ENCODE measurements at places on chromosomes 12 and 14. TPM values are rescaled to one million over a fixed set of nuclear protein-coding genes. Genes with fewer than 3 reads are reported as not detected.

GRCh38 chr14:80902608-80903007, 38.9 kb downstream of the CEP128 start:
- no peak for DNase-seq

SPX gene
- total RNA-seq = 0.61 TPM

DNA sequence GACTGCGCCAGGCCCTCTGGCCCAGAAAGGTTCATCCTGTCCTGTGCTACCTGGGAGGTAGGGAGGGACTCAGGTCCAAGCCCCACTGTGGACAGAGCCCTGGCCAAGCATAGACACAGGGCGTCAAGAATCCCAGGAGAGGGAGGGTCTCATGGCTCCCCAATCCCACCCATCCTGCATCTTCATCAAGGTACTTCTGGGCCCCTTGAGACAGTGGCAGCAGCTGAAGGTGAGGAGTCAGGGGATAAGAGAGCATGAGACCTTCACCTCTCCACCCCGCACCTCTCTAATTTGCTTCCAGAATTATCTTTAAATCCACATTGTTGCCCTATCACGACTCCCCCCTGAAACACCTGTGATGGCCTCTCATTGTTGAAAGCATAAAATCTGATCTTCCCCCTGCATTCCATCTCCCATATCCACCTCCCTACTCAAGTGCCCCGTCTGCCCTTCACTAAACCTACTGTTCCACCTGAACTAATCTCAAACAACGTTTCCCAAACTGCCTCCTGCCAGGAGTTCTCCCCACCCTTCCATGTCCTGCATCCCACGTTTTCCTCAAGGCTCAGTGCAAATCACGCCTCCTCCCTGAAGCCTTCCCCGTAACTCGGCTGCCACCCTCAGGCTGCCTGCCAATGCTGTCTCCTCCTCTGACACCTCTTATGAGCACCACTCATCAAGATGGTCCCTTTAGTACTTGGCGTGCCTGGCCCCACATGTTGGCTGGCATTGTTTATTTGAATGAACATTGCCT, 27.1 kb downstream of the KRT18 start:
- no peak for DNase-seq

GRCh38 chr14:31336646-31337045, 83.7 kb downstream of the HEATR5A start:
- DNase-seq = no peak

CPSF2 gene
- 117 TPM for total RNA-seq

ARPC3 gene
- 422 TPM for total RNA-seq

ESRRB gene
- 0.14 TPM for total RNA-seq

DNA sequence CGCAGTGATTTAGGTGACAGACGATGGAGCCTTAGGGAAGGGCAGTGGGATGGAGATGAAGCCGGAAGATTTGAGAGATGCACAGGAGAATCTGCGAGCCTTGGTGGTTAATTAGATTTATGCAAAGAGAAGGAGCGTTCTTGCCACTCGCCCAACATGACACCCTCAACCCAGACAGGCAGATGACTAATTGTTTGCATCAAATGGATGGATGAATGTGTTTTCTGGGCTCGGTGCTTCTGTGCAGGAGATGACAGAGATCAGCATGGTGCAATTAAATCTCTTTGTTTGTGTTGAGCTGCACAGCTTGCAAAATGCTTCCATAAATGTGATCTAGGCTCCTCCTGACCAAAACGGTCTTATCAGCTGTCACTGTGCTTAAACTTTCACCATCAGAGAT, 202.3 kb upstream of the PRMT8 start:
- DNase-seq = no peak

DNA sequence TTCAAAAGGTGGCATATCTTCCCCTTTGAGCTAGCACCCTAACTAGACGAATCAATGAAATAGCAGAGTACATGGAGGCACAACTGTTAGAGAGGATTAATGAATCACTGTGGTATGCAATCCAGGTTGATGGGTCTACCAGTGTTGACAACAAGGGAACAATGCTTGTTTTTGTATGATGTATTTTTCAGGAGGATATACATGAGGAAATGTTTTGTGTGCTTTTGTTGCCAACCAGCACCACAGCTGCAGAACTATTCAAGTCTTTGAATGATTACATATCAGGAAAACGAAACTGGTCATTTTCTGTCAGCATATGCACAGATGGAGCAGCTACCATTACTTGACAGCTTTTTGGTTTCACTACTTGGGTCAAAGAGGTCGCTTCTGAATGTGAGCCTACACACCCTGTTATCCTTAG, 142.6 kb downstream of the GPHN start:
- DNase-seq = no peak

- DNase-seq = peak; percentile 72
These were observed 446 bp downstream of the PPP1R12A start for GRCh38 chr12:79934281-79935020.

DNA sequence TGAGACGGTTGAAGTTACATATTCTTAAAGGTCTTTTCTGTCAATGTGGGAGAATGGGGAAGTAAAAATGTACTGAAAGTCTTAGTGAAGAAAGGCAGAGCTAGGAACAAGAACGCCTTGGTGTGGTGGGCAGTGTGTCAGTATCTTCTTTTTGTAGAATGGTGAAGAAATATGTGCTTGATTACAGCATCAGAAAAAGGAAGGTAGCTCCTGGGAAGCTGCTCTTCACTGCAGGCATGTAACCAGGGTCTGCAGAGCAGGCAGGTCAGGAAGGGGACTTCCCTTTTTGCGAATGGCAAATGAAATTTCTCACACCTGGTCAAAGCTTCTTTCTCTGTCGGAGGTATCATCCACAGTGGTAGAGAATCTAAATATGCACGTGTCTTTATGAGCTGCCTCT, 226.2 kb downstream of the ADAMTS20 start:
- no peak for DNase-seq

GRCh38 chr12:128250096-128250495, 16.9 kb upstream of the TMEM132C start:
- DNase-seq = no peak

GRCh38 chr12:57626921-57627445, 6.0 kb downstream of the B4GALNT1 start:
- DNase-seq = no peak

GRCh38 chr14:65287264-65288131, 125.0 kb upstream of the FUT8 start:
- peak; percentile 78 for DNase-seq

GRCh38 chr12:121767525-121768016, 25.9 kb downstream of the RHOF start:
- no peak for DNase-seq

GRCh38 chr14:66993512-66993911, 195.7 kb upstream of the GARIN2 start:
- DNase-seq = no peak

DNA sequence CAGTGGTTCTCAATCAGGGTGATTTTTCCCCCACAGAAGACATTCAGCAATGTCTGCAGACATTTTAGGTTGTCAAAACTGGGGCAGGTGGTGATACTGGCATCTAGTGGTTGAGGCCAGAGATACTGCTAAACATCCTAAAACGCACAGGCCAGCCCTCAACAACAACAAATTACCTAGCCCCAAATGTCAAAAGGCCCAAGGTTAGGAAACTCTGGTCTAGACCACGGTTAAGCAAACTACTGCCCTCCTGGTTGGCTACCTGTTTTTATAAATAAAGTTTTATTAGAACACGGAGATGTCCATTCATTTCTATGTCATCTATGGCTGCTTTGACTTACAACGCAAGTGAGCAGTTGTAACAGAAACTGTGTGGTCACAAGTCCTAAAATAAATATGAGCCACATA, 186.7 kb downstream of the EFCAB11 start:
- DNase-seq = peak; percentile 78

DNA sequence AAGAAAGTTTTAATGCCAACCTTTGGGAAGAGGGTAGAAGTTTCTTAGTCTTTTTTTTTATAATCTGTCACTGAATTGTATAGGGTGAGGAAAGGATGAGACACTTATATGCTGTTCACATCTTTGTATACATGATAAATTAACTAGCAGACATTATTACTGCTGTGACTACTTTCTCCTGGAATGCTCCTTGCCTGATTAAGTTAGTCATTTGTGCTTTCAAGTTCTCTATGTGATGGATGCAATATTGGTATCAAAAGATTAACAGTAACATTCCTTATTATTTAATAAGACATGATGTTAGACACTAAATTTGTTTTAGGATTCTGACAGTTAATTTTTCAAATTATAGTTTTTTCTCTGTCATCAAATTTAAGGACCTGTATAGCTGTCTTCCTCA, 223.4 kb upstream of the GARIN2 start:
- no peak for DNase-seq

- no peak for DNase-seq
These were observed 160.1 kb upstream of the TMPO start for GRCh38 chr12:98355322-98355721.

GRCh38 chr12:58961906-58962305, 41.6 kb upstream of the LRIG3 start:
- DNase-seq = no peak

FRMD6 gene
- total RNA-seq = 7.5 TPM

GRCh38 chr14:35374263-35374712, 30.3 kb downstream of the NFKBIA start:
- no peak for DNase-seq

CPNE6 gene
- not detected for total RNA-seq

GRCh38 chr12:108566452-108566851, 4.1 kb downstream of the ISCU start:
- DNase-seq = no peak

OVCH1 gene
- not detected for total RNA-seq

DNA sequence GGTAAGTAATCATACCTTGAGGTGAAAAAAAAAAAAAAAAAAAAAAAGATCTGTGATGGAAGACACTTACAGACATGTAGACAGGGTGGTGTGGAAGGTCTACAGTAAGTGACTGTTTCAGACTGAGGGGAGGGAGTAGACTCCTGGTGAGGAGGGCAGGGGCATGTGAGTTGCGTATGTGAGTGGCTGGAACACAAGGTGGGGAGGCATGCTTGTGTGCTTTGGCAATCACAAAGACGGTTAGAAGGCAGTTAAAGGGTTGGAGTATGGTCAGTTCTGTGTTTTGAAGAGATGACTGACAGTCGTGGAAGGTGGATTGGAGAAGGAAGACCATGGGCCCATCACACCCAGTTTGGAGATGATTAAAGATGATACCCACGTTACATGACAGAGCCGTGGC, 65.2 kb downstream of the ETV6 start:
- no peak for DNase-seq

- peak; percentile 52 for DNase-seq
These were observed 45.0 kb downstream of the TRAFD1 start for GRCh38 chr12:112170376-112170775.

LRP1-AS gene
- total RNA-seq = not detected

GRCh38 chr12:25307818-25308217, 57.1 kb upstream of the KRAS start:
- no peak for DNase-seq

- peak; percentile 75 for DNase-seq
These were observed 237.6 kb downstream of the SLC41A2 start for GRCh38 chr12:104720339-104721038.

DNA sequence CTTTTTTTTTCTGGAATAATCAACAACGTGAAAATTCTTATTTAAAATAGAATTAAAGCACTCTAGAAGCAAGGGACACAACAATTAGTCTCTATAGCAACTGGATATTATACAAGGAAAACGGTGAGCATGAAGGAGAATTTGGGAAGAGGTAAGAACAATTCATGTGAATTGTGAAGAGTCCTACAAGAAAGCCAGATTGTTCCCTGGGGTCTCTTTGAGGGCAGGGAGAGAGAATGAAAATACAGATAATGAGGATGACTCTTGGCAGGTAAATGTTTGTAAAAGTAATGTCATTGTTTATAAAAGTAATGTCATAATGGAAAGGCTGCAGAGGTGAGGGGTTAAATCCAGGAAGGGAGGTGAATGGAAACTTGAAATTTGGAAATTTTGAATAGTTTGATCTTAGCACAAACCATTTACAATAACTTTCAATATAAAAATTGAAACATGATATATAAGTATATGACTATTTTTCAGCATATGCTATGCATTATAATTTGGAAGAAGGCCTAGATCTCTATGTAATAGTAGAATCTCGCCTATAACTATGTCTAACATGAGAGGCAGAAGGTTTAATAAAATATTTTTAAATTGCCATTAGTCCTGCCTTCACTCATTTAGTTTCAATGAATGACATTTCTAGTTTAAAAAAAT, 378.8 kb upstream of the DCN start:
- no peak for DNase-seq
